Tibial artery (tissue), 4 donors: ENCODE measurements at places on chromosomes 16 and 17.

DNA sequence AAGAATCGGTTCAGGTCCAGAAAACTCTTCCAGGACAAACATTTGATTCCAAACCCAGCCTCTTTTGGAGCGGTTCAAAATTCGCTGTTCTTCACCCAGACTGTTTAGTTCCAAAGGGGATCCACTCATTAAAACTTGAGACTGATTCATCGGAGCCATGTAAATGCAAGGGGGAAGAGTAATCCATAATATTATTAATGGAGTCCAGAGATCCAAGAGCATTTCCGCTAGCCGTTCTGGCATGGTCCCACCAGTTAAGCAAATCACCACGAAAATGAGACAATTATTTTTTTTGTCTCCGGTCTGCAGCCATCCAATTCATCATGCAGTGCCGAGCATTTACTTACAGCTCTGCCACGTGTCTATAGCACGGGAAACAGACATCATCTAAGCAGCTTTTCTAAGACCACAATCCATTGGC is 15.1 kb downstream of the CDH8 start:
- DNase-seq = no peak

DNA sequence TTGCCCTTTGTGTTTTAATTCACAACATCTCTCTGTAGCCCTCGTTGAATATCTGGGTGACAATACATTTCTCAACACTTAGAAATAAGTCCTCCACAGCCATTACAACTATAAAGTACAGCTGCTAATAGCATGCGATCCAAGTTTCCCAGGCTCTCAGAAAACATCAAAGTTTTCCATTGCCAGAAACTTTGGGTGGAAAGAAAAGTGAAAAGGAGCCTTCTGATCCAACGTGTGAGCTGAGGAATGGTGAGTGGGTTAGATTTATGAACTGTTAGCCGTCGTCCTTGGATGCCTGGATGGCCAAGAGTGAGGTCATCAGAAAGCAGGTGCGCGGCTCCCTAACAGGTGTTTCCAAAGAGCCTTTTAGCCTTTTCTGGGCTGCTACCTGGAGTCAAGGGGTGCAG is 258.0 kb downstream of the PMP22 start:
- DNase-seq = no peak

GRCh38 chr17:74240618-74241205 is 27.3 kb downstream of the TTYH2 start:
- no peak for DNase-seq

DNA sequence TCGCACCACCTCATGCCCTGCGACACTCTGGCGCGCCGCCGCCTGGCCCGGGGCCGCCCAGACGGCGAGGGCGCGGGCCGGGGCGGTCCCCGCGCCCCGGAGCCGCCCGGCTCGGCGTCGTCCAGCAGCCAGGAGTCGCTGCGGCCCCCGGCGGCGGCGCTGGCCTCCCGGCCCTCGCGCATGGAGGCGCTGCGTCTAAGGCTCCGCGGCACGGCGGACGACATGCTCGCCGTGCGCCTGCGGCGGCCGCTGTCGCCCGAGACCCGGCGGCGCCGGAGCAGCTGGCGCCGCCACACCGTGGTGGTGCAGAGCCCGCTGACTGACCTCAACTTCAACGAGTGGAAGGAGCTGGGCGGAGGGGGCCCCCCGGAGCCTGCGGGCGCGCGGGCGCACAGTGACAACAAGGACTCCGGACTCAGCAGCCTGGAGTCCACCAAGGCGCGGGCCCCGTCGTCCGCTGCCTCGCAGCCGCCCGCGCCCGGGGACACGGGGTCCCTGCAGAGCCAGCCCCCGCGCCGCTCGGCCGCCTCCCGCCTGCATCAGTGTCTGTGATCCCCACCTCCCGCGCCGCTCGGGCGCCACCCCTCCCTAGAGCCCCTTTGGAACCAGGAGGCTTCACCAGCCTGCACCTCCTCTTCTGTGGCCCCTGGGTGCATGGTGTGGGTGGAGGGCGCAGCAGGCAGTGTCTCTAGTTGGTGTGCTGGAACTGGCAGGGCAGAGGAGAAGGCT is 82.3 kb downstream of the ARHGAP23 start:
- DNase-seq = no peak

- no peak for DNase-seq
Measured at GRCh38 chr17:1137465-1137894, 42.3 kb downstream of the ABR start.

- no peak for DNase-seq
Measured at GRCh38 chr17:8762012-8762411, 3.7 kb upstream of the SPDYE4 start.

- no peak for DNase-seq
Measured at GRCh38 chr17:6510321-6510977, 45.9 kb downstream of the PITPNM3 start.

DNA sequence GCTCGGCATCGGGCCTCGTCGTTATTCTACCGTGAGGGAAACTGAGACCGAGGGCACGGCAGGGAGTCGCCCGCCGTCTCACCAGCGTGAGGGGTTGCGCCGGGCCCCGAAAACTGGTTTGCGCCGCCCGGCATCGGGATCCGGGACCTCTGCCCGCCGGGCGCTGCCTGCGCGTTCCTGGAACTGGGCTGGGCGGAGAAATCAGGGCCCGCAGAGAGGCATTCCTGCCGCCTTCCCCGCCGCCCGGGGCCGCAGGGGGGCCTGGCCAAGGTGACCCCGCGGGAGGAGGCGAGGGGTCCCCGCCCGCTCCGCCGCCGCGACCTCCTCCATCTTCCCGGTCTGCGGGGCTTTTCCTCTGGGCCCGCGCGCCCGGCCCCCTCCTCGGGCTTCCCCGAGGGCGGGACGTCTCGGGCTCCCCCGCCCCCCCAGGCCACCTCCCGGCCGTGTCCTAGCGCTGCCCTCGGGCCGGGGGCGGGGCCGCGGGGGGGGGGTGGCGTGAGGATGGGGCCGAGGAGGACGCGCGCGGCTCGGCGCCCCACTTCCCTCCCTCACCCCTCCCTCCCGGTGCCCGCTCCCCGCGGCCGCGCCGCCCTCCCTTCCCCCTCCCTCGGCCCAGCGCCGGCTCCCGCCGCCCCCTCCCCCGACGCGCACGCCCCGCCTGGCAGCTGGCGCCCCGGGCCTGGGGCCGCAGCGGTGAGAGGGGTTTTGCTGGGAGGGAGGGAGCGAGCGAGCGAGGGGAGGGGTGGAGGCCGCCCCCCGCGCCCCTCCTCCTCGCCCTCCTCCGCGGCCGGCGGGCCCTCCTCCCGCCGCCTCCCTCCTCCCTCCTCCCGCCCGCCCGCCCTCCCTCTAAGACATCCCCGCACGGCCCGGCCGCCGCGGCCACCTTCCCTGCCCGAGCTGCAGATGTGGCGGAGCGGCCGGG is at the start of gene GLIS2:
GLIS2 (plus strand) TSS at position 882 of the 922 bp plus-strand sequence. CDS start 16,214 bp downstream, outside the sequence.
- peak; percentile 89 for DNase-seq

DNA sequence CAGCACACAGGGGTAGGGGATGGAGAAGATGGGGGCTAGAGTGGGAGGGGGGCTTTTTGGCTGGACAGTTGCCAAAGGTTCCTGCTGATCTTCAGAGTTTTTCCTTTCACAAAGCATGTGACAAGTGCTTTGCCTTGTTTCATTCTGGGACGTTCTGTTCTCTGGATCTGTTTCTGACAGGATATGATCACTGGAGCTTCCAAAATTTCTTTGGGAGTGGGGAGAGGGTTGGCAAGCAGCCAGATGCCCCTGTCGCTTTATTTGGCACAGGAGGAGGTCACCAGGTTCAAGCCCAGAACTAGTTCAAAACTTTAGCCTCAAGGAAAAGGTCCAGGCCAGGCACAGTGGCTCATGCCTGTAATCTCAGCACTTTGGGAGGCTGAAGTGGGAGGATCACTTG is 68.5 kb upstream of the TBX2 start:
- peak; percentile 40 for DNase-seq

DNA sequence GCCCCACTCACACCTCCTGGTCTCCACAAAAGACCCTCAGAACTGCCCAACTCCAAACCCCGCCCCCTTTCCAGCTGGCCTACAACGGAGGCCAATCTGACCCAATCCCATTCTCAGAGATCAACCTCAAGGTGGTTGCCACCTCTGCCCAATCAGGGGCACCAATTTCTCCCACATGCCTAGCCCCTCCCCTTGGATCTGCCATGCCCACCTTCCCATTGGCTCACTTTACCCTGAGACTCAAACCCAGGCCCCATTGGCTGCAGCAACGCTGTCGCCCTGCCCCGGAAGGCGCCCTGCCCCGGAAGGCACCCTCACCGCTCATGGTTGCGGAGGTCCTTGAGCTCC is 10.6 kb downstream of the ZNF668 start:
- DNase-seq = no peak

- DNase-seq = no peak
Measured at GRCh38 chr16:30377050-30377811, 2.6 kb downstream of the MYL11 start.

- no peak for DNase-seq
Measured at GRCh38 chr16:12245921-12246720, 269.6 kb downstream of the SNX29 start.

- DNase-seq = no peak
Measured at GRCh38 chr17:69060822-69061221, at the start of gene ABCA9. Gene ABCA9 (minus strand): TSS chr17:69060927. CDS start chr17:69051126, 9,801 bp downstream.

- no peak for DNase-seq
Measured at GRCh38 chr16:80971819-80972218, 34.9 kb downstream of the CMC2 start.

- no peak for DNase-seq
Measured at GRCh38 chr16:54200720-54201119, 85.9 kb downstream of the IRX3 start.
